CD4-positive, alpha-beta T cell treated with Interleukin-15 for 4 hours (primary cell): ENCODE measurements at places on chromosomes 12 and 14.

GRCh38 chr12:104974626-104975290 is 11.4 kb upstream of the NOPCHAP1 start:
- no peak for DNase-seq

DNA sequence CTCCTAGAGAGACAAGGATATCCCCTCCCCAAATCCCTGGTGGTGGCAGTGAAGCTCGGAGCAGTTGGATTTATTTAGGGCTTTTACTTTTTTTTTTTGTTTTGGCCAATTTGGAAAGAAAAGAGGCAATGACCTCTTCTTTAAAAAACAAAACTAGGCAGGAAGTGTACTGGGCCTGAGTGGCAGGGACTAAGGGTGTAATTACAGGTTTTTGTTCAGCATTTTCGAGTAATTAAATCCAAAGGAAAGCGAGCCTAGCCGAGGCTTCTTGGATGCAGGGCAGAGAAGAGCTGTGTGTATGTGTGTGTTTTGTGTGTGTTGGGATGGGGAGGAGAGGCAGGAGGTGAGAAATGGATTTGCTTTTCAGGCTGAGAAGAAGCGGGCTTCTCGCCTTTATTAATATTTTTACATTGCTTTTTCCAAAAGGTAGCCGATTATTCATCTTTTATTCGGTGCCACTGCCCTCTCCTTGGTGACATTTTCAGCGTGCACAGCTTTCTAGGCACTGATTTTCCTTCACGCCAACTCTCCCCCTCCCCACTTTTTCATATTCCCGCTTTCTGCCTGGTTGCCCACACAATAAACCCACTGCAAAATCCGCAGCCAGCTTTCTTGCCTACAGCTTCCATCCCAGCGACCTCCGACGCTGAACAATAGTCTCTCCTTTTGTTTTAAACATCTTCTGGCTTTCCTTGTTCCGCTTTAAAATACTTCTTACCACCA is 8.9 kb upstream of the IRF2BPL start:
- no peak for DNase-seq

GRCh38 chr14:96320605-96321004 is 42.5 kb downstream of the ATG2B start:
- no peak for DNase-seq

DNA sequence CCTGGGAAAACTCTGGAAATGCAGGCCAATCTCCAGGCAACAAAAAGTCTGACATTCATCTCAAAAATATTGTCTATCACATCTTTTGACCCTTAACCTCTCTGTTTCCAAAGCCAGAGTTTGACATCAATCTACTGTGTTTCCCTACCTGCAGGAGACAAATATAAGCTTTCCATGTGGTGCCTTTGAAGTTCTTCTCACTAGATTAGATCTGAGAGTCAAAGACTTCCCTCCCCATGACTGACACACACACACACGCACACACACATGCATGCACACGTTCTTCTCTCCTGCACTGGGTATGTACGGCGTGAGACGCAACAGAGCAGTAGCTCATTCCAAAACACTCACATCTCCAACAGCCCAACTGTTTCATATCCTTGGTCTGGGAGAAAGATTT is 8.1 kb upstream of the ITPR2 start:
- DNase-seq: no peak

DNA sequence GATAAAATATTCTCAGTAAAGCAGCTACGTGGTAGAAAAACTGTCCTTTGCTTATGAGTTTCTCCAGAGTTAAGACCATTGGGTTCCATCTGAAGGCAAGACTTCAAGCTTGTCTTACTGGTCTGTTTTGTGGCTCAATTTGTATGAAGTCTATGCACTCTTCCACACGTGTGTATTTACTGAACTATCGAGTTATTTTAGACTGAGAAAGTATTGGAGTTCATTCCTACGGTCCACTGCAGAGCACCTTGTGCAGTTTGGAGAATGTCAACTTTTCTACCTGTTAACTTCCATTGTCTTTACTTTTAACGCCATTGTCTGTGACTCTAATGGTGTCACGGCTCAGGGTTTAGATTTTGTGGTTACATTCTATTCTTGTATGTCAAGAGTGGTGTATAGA is 3.7 kb downstream of the HIF1A start:
- DNase-seq: no peak

DNA sequence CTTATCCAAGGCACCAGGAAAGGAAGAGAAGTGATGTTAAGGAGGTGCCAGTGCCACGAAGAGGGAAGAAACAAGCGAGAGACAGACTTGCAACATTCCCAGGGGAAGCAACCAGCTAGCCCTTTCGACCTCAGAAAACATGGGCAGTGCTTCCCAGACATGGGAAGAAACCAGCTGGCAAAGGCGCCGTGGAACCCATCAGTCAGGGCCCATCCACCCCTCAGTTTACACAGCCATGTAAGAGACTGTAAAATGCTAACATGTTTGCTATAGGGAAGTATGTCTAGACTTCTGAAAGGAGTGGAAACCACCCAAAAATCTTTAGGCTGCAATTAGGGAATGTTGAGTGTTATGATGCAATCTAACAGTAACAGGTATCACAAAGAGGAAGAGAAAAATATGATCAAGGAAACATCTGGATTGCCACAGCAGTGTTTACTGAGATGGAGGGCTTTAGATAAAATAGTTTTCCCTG is 26.3 kb downstream of the ANAPC5 start:
- no peak for DNase-seq

DNA sequence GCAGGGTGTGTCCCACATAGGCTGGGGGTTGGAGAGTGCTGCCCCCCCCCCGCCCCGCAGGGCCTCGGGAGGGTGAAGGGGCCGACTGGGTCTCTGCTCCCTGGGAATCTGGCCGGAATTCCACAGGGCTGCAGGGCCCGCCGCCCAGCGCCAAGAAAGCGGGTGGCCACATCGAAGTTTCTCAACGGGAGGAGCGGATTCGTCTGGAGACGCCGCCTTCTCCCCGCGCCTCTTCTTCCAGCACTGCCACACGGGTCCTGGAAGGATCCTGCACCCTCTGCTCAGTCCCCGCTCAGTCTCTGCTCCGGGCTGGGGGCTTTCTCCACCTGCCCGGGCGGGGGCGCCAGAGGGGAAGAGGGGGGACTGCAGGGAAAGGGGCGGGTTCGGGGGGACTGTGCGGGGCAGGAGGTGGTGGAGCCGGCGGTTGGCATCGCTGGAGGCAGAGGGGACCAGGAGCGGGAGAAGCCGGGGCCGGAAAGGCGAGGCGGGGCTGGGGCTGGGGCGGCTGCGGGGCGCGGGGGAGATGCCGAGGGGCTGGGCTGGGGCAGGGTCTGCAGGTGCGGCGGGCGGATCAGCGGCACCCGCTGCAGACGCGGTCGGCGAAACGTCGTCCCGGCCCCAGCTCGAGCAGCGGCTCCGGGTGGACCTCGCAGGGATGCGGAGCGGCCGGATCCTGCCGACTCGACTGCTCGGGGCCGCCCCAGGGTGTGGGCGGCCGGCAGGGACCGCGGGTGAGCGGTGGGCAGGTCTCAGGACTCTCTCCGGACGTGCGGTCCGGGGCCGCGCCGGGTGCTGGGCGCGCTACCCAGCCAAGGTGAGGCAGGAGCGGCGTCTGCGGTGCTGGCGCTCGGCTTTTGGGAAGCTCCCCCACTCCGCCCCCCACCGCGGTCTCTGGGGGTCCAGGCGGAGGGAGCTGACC is 811.4 kb upstream of the TMEM132C start:
- no peak for DNase-seq

DNA sequence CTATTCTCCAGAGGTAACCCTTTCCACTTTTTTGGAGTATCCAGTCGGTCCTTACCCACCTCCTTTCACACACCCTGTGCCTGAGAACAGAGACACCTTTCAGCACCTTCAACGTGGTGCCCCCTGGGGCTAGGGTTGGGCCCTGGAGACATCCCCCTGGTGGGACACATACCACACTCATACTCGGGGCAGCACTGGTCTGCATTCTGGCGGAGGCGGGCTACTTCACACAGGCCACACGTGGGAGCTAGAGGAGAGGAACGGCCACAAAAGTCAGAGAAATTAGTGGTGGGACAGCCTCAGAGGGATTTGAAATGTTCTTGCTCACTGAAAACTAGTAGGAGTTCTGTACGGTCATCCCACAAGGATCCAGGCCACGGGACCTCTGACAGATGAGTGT is 39.8 kb upstream of the ANO2 start:
- DNase-seq: no peak

GRCh38 chr12:31900271-31900670 is 58.9 kb upstream of the RESF1 start:
- no peak for DNase-seq

DNA sequence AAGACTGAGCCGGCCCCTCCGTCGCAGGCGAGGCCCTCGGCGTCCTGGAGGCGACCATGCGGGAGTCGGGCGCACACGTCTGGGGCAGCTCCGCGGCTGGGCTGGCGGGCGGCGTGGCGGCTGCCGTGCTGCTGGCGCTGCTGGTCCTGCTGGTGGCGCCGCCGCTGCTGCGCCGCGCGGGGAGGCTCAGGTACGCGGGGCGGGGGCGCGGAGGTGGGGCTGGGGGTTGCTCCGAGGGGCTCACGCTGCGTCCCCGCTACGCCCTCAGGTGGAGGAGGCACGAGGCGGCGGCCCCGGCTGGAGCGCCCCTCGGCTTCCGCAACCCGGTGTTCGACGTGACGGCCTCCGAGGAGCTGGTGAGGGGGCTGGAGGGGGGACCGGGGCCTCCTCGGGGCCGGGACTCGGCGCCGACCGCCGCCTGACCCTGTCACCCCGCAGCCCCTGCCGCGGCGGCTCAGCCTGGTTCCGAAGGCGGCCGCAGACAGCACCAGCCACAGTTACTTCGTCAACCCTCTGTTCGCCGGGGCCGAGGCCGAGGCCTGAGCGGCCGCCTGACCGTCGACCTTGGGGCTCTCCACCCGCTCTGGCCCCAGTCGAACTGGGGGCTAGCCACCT is 7.8 kb downstream of the AMN start:
- no peak for DNase-seq

- DNase-seq: no peak
These were observed 57.7 kb upstream of the DIO3 start for GRCh38 chr14:101503431-101504095.

GRCh38 chr14:99589031-99589441 is 15.0 kb downstream of the CCDC85C start:
- DNase-seq: no peak
